Mesothelial cell of epicardium (in vitro differentiated cells): ENCODE measurements at places on chromosomes 1 and 21.

DNA sequence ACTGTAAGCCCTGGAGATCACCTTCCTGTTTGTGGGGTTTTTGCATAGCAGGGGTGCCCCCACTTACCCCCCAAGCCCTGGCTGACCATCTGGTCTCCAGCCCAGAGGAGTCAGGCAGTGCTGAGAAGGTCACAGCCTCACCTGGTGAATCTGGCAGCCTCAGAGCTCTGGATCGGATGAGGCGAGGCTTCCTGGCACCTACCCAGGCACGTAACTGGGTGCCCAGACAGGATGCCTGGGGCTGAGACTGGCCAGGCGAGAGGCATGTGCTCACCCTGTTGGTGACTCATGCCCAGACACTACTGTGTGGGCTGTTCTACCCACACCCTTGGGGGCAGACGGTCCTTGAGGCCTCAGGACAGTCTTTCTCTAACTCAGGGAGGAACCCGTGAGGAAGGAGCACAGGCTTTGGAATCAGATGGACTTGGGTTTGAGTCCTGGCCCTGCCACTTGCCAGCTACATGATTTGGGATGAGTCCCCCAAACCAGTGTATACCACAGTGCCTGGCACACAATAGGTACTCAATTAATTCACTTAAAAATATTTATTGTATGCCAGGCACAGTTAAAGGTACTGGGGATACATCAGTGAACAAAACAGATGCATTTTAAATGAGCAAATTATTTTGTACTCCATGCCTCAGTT, 15.1 kb upstream of the PADI3 start:
- H3K4me1 ChIP-seq: peaks cover 9% of the 10 kb centered on the region
- no peak overlapping the region for H3K27ac ChIP-seq
- peaks cover 2% of the 10 kb centered on the region for H3K27me3 ChIP-seq
- no peak overlapping the region for H3K4me3 ChIP-seq
- no peak for DNase-seq

GRCh38 chr1:214927796-214928195, 154.7 kb upstream of the KCNK2 start:
- no peak overlapping the region for H3K4me3 ChIP-seq
- no peaks in the 10 kb centered on the region for H3K36me3 ChIP-seq
- H3K27me3 ChIP-seq: peaks cover 4% of the 10 kb centered on the region
- H3K4me1 ChIP-seq: peaks cover 7% of the 10 kb centered on the region
- no peak for DNase-seq

DNA sequence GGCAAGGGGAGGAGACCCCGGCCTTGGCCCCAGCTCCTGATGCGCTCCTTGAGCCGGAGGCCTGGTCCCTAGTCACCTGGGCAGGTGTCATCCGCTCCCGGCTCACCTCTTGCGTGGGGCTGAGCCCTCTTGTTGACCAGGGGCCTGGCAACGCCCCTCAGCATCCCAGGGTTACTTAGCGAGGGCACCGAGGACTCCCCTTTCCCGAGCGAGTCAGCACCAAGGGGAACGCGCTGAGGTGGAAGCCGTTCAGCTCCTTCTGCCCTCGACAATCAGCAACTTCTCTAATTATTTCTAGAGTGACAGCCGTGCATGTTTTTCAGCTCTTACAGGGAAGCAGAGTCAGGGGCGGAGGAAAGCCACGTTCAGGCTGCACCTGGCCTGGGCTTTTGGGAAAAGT, 522 bp downstream of the SLC45A1 start:
- H3K4me1 ChIP-seq: peaks cover 35% of the 10 kb centered on the region
- no peaks in the 10 kb centered on the region for H3K36me3 ChIP-seq
- peaks cover 2% of the 10 kb centered on the region for H3K27me3 ChIP-seq

GRCh38 chr1:199247891-199248290, 609.1 kb downstream of the PTPRC start:
- DNase-seq: no peak

GRCh38 chr1:213397638-213398037, 346.6 kb downstream of the RPS6KC1 start:
- H3K27ac ChIP-seq: no peak overlapping the region
- H3K4me3 ChIP-seq: no peak overlapping the region
- H3K4me1 ChIP-seq: peaks cover 6% of the 10 kb centered on the region
- no peaks in the 10 kb centered on the region for H3K36me3 ChIP-seq

- no peaks in the 10 kb centered on the region for H3K36me3 ChIP-seq
- DNase-seq: no peak
- no peaks in the 10 kb centered on the region for H3K27me3 ChIP-seq
- H3K4me3 ChIP-seq: peak overlapping the region; percentile 59
- H3K27ac ChIP-seq: peak overlapping the region; percentile 90
Observed at GRCh38 chr1:32924881-32925344, 23.7 kb upstream of the TMEM54 start.

- H3K4me3 ChIP-seq: no peak overlapping the region
- H3K36me3 ChIP-seq: no peaks in the 10 kb centered on the region
- H3K27ac ChIP-seq: no peak overlapping the region
- peaks cover 7% of the 10 kb centered on the region for H3K4me1 ChIP-seq
- no peak for DNase-seq
- H3K27me3 ChIP-seq: no peaks in the 10 kb centered on the region
Observed at GRCh38 chr1:223109581-223110026, 33.4 kb downstream of the TLR5 start.

DNA sequence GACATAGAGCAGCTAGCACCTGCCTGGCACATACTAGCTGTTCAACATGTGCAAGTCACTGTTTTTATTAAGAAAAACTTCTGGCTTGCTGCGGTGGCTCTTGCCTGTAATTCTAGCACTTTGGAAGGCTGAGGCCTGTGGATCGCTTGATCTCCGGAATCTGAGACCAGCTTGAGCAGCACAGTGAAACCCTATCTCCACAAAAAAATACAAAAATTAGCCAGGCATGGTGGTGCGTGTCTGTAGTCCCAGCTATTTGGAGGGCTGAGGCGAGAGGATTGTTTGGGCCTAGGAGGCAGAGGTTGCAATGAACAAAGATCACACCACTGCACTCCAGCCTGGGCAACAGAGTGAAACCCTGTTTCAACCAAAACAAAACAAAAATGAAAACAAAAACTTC, 27.7 kb upstream of the C8B start:
- H3K4me1 ChIP-seq: no peaks in the 10 kb centered on the region
- peaks cover 3% of the 10 kb centered on the region for H3K27me3 ChIP-seq
- no peak for DNase-seq

GRCh38 chr1:201103666-201104065, 8.6 kb downstream of the CACNA1S start:
- no peaks in the 10 kb centered on the region for H3K36me3 ChIP-seq
- H3K4me1 ChIP-seq: no peaks in the 10 kb centered on the region
- no peak overlapping the region for H3K27ac ChIP-seq
- no peak for DNase-seq
- no peak overlapping the region for H3K4me3 ChIP-seq

GRCh38 chr1:85259118-85259911, at the start of gene C1orf52:
Gene C1orf52 (minus strand): TSS chr1:85259662. CDS start chr1:85259633, 29 bp downstream.
- H3K27me3 ChIP-seq: no peaks in the 10 kb centered on the region
- DNase-seq: peak; percentile 97
- H3K4me3 ChIP-seq: peak within 1 kb of the TSS; percentile 98
- peaks cover 32% of the 10 kb centered on the region for H3K36me3 ChIP-seq

DNA sequence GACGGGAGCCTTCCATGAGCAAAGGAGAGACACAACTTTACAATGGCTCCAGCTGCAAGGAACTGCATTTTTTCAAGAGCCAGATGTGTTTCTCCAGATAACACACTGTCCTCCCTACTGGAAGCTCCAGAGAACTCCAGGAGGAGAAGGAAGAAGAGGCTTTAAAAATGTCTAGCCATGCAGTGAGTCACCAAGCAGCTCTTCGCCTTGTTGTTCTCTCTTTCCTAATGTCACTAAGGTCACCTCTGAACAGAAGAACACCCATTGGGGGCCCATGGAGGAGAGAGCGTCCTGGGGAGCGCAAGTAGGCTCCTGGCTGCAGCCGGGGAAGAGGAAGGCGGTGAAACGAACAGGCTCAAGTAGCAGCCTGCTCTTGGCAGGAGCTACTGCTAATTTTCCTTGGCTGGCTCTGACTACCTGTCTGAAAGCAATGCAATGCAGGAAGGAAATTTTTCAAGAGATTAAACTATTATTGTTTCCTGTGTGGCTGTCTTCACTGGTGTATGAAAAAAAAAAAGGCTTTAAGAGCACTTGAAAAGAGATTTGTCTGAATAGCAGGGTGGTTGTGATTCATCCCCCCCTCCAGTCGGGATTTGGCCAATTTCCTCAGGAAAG, 321.9 kb downstream of the SETD4 start:
- no peak overlapping the region for H3K4me3 ChIP-seq
- peak overlapping the region; percentile 83 for H3K27ac ChIP-seq
- no peaks in the 10 kb centered on the region for H3K36me3 ChIP-seq
- no peak for DNase-seq
- peaks cover 6% of the 10 kb centered on the region for H3K27me3 ChIP-seq

DNA sequence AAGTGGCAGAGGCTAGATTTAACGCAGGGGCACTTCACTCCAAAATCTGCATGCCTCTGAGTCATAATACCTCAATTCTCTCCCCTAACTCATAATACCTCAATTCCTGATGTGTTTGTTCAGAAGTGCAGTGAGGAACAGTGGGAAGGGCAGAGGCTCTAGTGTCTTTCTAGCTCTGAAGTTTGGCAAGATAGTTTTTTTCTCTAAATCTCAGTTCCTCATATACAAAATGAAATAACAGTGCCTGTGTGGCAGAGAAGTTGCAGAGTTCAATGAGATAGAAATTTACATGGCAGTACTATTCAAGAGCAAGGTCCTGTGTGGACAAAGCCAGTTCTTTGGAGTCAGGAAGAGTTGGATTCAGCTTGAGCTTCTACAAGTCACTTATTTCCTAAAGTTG, 9.8 kb downstream of the JUN start:
- DNase-seq: no peak
- no peaks in the 10 kb centered on the region for H3K36me3 ChIP-seq
- peaks cover 6% of the 10 kb centered on the region for H3K4me1 ChIP-seq
- no peak overlapping the region for H3K4me3 ChIP-seq
- no peak overlapping the region for H3K27ac ChIP-seq
- H3K27me3 ChIP-seq: no peaks in the 10 kb centered on the region

DNA sequence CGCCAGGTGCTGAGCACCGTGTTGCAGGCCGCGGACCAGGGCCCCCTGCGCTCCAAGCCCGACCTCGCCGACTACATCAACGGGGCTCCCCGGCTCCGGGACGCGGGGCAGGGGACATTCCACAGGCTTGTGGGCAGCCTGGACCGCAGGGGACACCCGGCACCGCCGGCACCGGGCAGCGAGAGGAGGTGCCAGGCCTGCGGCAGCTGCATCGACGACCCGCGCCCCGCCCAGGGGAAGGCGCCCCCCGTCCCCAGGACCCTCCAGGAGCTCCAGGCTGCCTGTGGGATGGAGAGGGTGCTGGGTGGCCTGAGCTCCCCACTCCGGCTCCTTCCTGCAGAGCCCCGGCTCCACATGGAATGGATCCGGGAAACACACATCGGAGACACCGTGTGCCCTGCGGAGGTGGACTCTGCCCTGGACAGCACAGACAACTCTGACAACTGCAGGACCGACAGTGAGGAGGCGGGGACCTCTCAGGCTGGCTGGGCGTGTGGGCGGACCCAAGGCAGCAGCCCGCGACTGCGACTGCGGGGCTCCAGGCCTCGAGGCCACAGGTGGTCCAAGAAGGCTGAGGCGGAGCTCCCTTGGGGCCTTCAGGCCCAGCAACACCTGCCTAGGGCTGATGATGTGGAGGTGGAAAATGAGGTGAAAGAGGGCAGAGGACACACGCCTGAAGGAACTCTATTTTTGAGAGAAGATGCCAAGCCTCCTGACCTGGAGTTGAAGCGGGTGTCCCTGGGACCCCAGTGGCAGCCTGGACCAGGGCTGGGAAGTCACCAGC, 22.8 kb downstream of the KIAA1614 start:
- DNase-seq: no peak
- H3K4me1 ChIP-seq: no peaks in the 10 kb centered on the region
- peaks cover 3% of the 10 kb centered on the region for H3K36me3 ChIP-seq

GRCh38 chr1:155077758-155078445, 735 bp upstream of the EFNA3 start:
- peaks cover 39% of the 10 kb centered on the region for H3K27me3 ChIP-seq
- DNase-seq: no peak

DNA sequence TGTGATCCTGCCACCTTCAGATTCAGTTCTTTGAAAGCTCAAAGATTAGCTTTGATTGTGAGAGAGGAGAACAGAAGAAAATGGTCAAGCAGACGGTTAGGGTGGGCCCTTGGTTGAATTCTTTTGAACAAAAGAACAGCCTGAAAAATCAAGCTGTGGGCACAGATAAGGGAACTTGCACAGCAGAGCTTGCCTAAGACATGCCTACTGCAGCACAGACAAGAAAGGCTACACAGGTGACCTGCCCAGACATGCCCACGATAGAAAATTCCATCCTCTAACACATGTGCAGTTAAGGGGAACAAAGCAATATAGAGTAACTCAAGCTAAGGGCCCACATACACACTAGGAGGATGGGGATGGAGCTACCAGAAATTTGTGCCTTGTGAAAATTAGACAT, 512.5 kb upstream of the LRRC7 start:
- no peaks in the 10 kb centered on the region for H3K27me3 ChIP-seq
- peaks cover 7% of the 10 kb centered on the region for H3K4me1 ChIP-seq
- DNase-seq: no peak
- H3K4me3 ChIP-seq: no peak overlapping the region

GRCh38 chr1:171486048-171486519, 754 bp downstream of the PRRC2C start:
- H3K27me3 ChIP-seq: no peaks in the 10 kb centered on the region
- DNase-seq: no peak
- peaks cover 38% of the 10 kb centered on the region for H3K4me1 ChIP-seq
- H3K4me3 ChIP-seq: peak overlapping the region; percentile 92

DNA sequence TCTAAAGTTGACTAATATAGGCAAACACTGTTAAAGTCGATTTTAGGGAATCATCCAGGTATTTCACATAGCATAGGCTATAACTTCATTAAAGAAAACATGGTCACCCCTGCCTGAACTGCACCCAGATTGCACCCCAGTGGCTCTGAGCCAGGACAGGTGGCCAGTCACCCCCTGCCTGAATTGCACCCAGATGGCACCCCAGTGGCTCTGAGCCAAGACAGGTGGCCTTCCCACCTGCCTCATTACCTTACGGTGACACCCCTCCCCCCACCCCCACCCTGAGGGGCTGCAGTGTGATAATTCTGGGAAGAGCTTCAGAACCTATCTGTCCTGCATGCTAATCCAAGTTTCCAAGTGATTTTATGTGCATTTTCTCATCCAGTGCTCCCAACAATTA, 78.9 kb downstream of the DSCAM start:
- no peak for DNase-seq
- no peaks in the 10 kb centered on the region for H3K4me1 ChIP-seq
- no peaks in the 10 kb centered on the region for H3K36me3 ChIP-seq
- H3K27ac ChIP-seq: no peak overlapping the region
- no peak overlapping the region for H3K4me3 ChIP-seq
- peaks cover 5% of the 10 kb centered on the region for H3K27me3 ChIP-seq

- H3K27me3 ChIP-seq: no peaks in the 10 kb centered on the region
- DNase-seq: no peak
- no peak overlapping the region for H3K4me3 ChIP-seq
- H3K36me3 ChIP-seq: no peaks in the 10 kb centered on the region
- H3K27ac ChIP-seq: no peak overlapping the region
- H3K4me1 ChIP-seq: peaks cover 10% of the 10 kb centered on the region
Observed at GRCh38 chr1:67948151-67949080, 102.0 kb downstream of the DIRAS3 start.

GRCh38 chr1:245516284-245516759, 361.5 kb downstream of the KIF26B start:
- no peak overlapping the region for H3K4me3 ChIP-seq
- no peak for DNase-seq
- H3K4me1 ChIP-seq: peaks cover 24% of the 10 kb centered on the region
- H3K27me3 ChIP-seq: no peaks in the 10 kb centered on the region
- no peaks in the 10 kb centered on the region for H3K36me3 ChIP-seq

GRCh38 chr1:34744851-34745250, 10.0 kb upstream of the GJB5 start:
- H3K27ac ChIP-seq: no peak overlapping the region
- no peak for DNase-seq
- peaks cover 49% of the 10 kb centered on the region for H3K27me3 ChIP-seq
- H3K36me3 ChIP-seq: no peaks in the 10 kb centered on the region
- no peak overlapping the region for H3K4me3 ChIP-seq
- H3K4me1 ChIP-seq: no peaks in the 10 kb centered on the region
